ENCODE measurements at places on chromosomes 13 and 19.

- DNase-seq: no peak
Observed at GRCh38 chr19:20423381-20424197, 142.0 kb downstream of the ZNF737 start.

- no peak for DNase-seq
Observed at GRCh38 chr13:19591864-19592263, 30.5 kb upstream of the TPTE2 start.

DNA sequence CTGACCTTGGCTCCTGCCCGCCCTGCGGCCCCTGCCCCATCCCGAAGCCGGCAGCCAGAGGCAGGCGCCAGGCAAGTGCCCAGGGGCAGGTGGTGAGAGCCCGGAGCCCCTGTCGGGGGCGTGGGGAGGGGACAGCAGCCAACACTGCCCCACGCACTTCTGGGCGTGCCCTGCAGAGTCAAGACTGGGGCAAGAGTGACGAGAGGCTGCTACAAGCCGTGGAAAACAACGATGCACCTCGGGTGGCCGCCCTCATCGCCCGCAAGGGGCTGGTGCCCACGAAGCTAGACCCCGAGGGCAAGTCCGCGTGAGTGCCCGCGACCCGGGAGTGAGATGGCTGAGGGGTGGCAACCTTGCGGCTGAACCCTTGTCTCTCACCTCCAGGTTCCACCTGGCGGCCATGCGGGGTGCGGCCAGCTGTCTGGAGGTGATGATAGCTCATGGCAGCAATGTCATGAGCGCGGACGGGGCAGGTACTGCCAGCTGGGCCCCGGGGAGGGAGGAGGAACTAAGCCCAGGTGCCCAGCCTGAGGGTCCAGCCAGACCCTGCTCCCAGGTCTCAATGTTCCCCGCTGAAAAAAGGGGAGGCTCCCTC, 17.3 kb downstream of the ANKRD24 start:
- no peak for DNase-seq

DNA sequence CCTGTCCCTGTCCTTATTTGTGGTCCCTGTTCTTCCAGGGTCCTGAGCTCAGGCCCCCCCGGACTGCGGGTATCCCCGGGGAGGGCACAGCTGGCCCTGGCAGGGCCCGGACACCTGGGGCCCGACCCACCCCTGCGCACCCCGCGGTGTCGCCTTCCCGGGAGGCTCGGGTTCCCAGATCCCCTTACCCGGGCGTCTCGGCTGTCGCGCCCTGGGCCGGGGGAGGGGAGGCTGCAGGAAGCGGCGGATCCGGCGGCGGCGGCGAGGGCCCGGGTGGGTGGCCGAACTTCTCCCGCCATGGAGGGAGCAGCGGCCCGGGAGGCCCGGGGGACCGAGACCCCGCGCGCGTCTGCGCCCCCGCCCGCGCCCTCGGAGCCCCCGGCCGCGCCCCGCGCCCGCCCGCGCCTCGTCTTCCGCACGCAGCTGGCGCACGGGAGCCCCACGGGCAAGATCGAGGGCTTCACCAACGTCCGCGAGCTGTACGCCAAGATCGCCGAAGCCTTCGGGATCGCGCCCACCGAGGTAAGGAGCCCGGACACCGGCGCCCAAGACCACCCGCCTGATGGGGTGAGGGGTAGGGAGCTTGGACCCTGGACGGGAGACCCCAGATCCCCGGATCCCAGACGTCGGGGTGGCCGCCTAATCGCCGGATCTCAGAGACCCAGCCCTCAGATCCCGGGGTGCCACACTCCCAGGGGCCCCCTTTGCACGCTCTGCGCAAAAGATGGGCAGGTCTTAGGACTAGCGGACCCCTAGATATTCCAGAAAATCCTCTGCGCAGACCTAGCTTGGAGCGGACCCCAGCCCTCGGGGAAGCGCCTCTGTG, at the start of gene GIPC3:
Gene GIPC3 (plus strand): TSS at position 178 of the 826 bp plus-strand sequence. CDS start 120 bp downstream, at position 298.
- DNase-seq: no peak

DNA sequence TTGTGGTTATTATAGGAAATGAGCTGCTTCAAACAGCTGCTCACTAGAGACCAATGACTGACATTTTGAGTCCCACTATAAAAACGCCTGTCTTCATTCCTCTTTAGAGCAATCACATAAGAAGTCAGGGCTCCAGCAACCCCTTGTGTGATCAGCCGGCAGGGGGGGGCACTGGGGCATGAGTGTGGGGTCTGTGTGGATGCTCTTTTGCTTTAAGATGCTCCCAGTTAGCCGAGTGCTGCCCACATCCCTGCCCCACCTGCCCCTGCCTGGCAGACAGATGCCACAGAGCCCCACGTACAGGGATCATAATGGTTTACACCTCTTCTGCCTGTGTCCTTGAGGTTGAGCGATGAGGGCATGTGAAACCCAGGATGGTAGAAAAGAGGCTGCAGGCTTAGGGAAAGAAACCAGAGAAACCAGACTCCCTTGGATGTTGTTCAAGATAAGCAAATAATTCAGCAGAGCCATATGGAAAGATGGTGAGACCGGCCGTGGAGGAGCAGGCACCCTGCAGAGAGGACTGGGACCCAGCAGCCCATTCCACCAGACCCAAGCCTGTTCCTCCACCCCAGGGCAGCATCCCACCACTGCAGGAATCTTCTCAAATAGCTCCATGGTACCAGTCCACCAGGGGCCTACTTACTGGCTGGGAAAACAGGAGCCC, 55.4 kb downstream of the CHST8 start:
- no peak for DNase-seq

GRCh38 chr19:31317570-31317969, 31.7 kb downstream of the TSHZ3 start:
- DNase-seq: no peak

- DNase-seq: no peak
Observed at GRCh38 chr19:1587872-1588271, 4.8 kb downstream of the MBD3 start.

- DNase-seq: no peak
Observed at GRCh38 chr19:10096615-10096963, 5.9 kb downstream of the ANGPTL6 start.

- no peak for DNase-seq
Observed at GRCh38 chr19:2243274-2244124, 5.6 kb upstream of the AMH start.

DNA sequence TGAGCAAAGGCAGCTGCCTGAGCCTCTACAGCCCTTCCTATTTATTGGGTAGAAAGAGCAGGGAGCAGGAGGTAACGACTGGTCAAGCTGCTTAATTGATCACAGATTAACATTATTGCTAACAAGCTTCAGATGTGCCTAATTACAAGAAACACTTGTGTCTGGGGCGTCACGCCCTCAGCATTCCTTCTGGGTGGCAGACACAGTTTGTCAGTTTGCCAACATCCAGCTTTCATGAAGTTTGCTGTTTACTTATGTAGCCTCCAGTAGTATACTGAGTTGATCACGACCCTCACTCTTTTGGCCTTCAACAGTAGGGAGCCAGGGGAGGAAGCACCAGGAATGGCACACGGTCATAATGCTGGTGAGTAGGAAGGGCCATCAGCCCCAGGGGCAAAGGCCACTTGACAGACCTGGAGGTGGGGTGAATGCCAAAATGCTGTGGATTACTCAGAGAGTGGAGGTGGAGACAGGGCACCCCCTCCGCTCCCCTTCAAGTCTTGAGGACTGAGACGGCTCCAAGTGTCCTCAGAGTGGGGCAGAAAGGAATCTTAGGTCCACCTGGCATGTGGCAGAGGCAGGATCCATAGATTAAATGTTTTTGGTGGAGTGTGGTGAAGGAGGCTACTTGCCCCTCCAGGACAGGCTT, 34.9 kb upstream of the PSPC1 start:
- no peak for DNase-seq

GRCh38 chr19:15108845-15109767, 1.9 kb downstream of the SYDE1 start:
- no peak for DNase-seq

DNA sequence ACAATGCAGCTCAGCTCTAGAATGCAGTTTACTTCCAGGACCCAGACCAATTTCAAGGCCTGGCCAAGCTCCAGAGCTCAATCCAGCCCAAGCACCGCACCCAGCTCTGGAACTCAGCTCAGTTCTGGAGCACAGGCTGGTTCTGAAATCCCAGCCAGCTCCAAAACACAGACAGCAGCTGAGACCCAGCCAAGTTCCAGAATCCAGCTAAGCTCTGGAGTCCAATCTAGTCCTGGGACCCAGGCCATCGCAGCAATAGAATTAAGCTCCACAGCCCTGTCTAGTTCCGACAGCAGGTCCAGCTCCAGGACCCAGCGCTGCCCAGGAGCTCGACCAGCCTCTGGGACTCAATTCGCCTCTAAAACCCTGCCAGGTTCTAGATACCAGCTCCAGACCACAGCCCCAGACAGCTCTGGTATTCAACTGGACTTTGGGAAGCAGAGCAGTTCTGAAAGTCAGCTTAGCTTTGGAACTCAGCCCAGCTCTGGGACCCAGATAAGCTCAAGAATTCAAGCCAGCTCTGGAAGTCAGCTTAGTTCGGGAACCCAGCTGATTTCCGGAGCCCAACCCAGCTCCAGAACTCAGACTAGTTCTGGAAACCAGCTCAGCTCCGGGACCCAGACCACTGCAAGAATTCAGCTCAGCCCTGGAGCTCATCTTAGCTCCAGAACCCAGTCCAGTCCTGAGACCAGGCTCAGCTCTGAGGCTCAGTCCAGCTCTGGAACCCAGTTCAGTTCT, 6.8 kb downstream of the GIPC3 start:
- no peak for DNase-seq

GRCh38 chr19:32407004-32407992, 1.7 kb downstream of the DPY19L3 start:
- DNase-seq: no peak

DNA sequence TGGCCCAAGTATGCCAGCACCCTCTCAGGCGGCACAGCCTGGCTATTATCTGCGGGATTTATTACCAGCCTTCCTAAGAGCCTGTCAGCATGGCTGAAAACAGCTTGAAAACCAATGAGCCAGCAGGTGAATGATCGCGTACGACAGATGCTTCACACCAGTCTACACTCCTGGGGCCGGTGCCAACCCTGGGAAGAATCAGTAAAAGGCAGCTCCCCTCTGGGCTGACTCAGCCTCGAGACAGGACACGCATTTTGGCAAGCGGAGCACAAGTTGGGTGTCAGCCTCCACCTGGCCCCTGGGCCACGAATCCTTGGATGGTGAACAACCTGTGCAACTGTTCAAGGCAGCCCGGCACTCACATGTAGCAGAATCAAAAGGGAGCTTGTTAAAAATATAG, 15.6 kb downstream of the EMP3 start:
- peak; percentile 88 for DNase-seq

DNA sequence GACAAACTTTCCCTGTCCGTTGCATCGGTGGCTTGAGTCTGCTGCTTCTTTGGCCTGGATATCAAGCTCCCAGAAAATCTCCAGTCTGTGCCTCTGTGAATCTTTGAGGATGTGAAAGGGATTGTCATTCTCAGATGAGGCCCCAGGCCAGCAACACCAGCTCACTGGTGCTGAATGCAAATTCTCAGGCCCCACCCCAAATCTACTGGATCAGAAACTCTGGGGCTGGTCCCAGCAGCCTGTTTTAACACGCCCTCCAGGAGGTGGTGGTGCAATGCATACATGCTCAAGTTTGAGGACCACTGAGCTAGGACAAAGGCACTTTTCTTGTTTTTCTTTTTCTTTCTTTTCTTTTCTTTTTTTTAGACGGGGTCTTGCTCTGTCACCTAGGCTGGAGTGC, 23.6 kb downstream of the TNFSF11 start:
- no peak for DNase-seq
